OCI-LY7 (cell line): ENCODE measurements at places on chromosomes 1 and 21. TPM values are rescaled to one million over a fixed set of nuclear protein-coding genes. Genes with fewer than 3 reads are reported as not detected.

- DNase-seq: peak; percentile 19
Observed at GRCh38 chr1:39105061-39105840, 79.1 kb downstream of the NDUFS5 start.

- peak; percentile 59 for DNase-seq
Observed at GRCh38 chr1:89649783-89650182, 16.9 kb downstream of the LRRC8C start.

DNA sequence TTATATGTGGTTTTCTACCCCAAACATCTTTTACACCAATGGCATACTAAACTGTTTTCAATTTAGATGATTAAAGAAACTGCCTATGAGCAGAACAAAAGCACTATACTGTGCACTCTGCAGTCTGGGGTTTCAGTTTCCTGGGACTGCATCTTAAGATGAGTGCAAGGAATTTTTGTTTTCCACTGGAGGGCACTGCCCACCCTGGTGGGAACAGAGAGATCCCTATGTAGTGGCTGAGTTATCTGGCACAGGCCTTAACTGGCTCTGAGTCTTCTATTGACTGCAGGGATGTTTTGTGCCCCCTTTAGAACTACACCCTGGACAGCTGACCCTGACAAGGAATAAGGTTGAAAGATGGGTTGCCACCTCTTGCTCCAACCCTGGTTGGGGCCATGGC, 12.0 kb downstream of the PROK1 start:
- DNase-seq: no peak

DNA sequence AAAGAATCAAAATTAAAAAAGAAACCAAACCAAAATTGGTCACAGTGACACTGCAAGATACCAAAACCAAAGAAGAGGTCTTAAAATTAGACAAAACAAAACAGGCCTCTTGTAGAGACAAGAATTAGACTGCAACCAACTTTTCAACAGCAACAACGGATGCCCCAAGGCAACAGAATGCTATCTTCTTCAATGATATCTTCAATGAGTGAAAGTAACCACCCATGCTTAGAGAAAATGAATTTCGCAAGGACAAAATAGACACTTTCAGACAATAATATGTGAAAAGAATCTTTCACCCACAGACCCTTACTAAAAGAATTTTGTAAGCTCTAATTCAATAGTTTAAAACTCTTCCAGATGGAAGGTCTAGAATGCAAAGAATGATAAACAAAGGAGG, 41.7 kb downstream of the USP48 start:
- DNase-seq: no peak

GRCh38 chr1:211347077-211347844, 20.6 kb downstream of the TRAF5 start:
- DNase-seq: no peak

GRCh38 chr1:9319789-9320519, 27.3 kb downstream of the SPSB1 start:
- DNase-seq: peak; percentile 17

GRCh38 chr1:91059157-91059556, 37.3 kb upstream of the ZNF644 start:
- peak; percentile 23 for DNase-seq

- no peak for DNase-seq
Observed at GRCh38 chr21:29287383-29287782, 11.3 kb upstream of the BACH1 start.

DNA sequence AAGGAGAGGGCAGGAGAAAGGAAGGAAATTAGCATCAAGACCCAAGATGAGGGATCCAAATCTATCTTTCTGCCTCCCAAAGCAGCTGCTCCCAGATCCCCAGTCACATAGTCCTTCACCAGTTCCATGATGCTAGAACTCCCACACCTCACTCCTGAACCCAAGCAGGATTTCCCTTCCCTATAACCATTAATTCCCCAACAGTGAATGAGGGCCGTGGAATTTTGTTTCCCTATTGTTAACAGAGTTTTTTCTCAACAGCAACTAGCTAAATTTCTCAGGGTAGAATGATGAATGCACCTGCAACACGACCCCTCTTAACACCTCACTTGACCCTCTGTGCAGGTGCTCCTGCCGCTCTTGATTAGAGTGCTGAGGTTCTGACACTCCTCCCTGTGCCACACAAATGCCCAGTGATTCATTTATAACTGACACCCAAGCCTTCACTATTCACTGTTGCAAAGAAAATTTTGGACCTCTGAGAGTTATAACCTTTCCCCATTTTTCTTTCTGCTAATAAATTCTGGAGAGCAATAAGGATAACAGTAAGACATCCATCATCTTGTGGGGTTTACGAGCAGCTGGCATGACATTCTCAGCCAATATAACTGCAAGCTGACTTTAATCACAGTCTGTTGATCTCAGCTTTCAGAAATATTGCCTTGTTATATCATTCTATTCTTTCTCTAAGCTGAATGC, 25.4 kb upstream of the NPL start:
- DNase-seq: no peak

- DNase-seq: no peak
Observed at GRCh38 chr1:44038876-44039657, 7.8 kb upstream of the SLC6A9 start.

GRCh38 chr1:18805925-18806849, 53.3 kb downstream of the TAS1R2 start:
- DNase-seq: no peak

GRCh38 chr1:192747301-192747700, 61.5 kb upstream of the RGS2 start:
- DNase-seq: no peak

DNA sequence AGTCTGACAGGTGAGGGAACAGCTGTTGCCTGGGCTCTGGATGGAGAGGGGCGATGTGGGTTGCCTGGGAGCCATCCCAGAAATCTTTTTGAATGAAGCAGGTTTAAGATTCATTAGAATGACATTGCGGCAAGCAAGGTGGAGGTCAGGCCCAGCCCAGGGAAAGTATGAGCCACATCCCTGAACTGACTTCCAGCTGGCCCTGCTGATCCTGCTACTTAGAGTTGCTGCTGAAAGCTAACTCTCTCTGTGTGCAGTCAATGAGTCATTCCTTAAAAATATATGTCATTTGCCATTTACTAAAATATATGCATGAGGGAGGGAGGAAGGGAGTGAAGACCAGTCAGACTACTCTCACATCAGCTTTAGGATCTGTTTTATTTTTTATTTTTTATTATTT, 54.3 kb upstream of the RAB3GAP2 start:
- no peak for DNase-seq

DNA sequence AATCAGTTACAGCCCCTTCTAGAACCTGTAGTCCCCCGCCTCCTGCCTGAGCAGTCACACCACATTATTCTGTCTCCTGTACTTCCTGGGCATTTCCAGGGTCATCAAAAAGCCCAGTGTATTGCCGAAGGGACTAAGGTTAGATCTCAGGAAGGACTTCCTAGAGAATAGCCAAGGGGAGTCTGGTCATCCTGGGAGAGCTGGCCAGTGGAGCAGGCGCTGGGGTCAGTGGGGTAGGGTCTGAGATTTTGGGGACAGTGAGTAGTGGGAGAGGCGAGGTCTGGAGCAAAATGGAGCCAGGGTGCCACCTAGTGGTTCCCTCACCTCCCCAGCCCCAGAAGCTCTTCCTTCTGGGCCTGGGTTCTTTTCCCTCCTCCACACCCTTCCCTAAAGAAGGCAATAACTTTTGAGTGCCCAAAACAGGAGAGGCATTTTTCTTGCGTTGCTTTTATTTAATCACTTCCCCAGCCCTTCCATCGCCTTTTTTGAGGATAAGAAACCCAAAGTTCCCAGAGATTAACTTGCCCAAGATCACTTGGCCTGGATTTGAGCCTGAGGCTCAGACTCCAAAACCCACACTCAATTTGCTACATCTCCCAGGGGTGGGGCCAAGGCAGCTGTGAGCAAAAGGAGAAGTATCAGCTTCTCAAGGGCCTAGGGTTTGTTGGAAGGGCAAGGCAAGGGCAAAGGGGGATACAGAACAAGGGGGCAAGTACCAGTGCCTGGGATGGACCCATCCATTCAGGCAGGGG, 7.3 kb upstream of the PMVK start:
- peak; percentile 67 for DNase-seq

DNA sequence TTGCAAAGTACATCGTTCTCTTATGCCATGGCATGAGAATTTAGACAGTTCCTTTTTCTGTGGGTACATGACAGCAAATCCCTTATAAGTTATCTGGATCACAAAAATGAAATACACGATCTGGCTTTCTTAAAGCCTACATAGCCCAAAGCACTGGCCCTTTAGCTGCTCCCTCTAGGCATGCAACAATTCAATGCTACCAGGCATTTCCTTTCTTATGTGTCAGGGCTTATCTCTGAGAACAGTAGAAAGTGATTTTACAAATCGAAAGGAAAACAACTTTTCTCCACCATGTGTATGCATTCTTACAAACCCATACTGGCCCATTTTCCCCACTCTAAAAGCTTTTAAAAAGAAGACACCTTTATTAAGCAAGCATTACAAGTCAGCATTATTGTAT, 139.7 kb downstream of the GRIK1 start:
- DNase-seq: no peak

- DNase-seq: no peak
Observed at GRCh38 chr1:88224906-88225305, 459.2 kb upstream of the PKN2 start.

GRCh38 chr1:61531716-61532115, 193.2 kb downstream of the TM2D1 start:
- DNase-seq: no peak

GRCh38 chr1:32780005-32780404, 37.2 kb downstream of the YARS1 start:
- DNase-seq: no peak

GRCh38 chr1:230172016-230172537, 105.0 kb downstream of the GALNT2 start:
- DNase-seq: no peak

GBP5 gene
- not detected in 2 replicates for total RNA-seq

LCE3E gene
- total RNA-seq: not detected in 2 replicates

TNNI3K gene
- total RNA-seq: not detected in 2 replicates

OR10J1 gene
- total RNA-seq: not detected in 2 replicates

NUDT4B gene
- total RNA-seq: 0.63 TPM in 1 of 2 replicates, not detected in the other

L1TD1 gene
- not detected in 2 replicates for total RNA-seq

IL10 gene
- not detected in 2 replicates for total RNA-seq

VPS72 gene
- 54.3 and 67.9 TPM in 2 replicates for total RNA-seq

HSD3B2 gene
- total RNA-seq: not detected in 2 replicates

ATP1A2 gene
- not detected in 2 replicates for total RNA-seq

IL20 gene
- total RNA-seq: not detected in 2 replicates

KRTAP12-2 gene
- total RNA-seq: not detected in 2 replicates
